ENCODE measurements at places on chromosomes 11 and 22.

- no peak for DNase-seq
These were observed 54.8 kb downstream of the TRIOBP start for GRCh38 chr22:37751449-37752188.

DNA sequence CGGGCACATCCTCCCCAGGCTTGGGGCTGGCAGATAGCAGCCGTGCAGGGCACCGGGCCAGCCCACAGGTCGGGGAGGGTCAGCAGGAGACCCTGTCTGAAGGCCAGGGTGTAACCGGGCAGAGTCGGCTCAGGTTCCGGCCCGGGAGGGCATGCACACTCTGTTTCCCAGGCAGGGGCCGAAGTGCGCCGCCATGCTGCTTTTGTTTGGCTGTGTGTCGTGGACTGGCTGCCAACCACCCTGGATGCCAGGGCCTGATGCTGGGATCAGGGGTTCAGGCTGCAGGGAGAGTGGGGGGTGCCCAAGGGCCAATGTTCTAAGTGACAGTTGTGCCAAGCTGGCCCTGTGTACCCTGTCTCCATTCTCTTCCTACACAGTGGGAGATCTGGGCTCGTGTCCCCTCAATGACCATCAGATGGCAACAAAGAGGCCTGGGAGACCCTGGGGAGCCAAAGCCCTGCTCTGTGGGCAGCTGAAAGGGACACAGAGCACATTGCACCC lies 120.9 kb upstream of the B3GAT1 start:
- no peak for DNase-seq

GRCh38 chr11:26599425-26599824 lies 27.4 kb upstream of the MUC15 start:
- DNase-seq, result no peak

GRCh38 chr11:32881286-32881685 lies 11.3 kb upstream of the QSER1 start:
- DNase-seq, result no peak

GRCh38 chr22:41582694-41583093 lies 6.9 kb downstream of the PMM1 start:
- no peak for DNase-seq

GRCh38 chr11:110125632-110126031 lies 32.4 kb downstream of the ZC3H12C start:
- DNase-seq, result no peak

DNA sequence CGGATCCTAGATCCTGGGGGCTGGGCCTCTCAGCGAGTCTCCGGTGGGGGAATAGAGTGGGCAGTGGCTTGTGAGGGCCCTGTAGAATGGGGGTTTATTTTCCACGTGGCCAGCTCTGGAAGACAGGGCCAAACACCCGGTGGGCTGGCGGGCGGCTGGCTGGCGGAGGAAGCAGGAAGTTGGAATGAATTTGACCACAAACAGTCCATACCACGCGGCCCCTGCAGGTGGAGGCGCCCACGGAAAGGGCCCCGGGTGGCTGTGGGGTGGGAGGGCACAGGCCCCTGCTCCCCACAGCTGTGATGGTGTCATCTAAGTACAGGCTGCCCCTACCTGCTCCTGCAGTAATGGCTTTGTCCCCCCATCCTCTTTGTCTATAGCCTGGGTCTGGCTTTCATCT lies 15.1 kb downstream of the MCAT start:
- DNase-seq, result no peak

DNA sequence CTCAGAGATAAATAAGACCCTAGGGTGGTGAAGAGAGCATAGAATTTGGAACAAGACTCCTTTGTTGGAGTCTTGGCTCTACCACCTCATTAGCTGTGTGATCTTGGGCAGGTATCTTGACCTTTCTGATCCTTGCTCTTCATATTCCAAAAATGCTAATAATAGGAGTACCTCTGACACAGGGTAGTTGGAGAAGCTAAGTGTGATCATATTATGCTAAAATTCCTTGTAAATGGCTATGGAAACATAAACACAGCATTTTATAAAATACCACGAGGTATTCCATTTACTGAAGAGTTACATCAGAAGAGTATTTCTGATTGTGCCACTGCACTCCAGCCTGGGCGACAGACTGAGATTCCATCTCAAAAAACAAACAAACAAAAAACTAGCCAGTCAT lies 9.4 kb downstream of the PTPRJ start:
- no peak for DNase-seq

- DNase-seq, result no peak
These were observed 29.0 kb downstream of the MACROD1 start for GRCh38 chr11:64136765-64137441.
